Upper lobe of right lung (tissue), 1 donor: ENCODE measurements at places on chromosomes 6 and 20. TPM values are rescaled to one million over a fixed set of nuclear protein-coding genes. Genes with fewer than 3 reads are reported as not detected.
A peak's percentile ranks its signal among the peaks of the same experiment; 100 is the strongest.

Gene CLVS2
- not detected for total RNA-seq

GRCh38 chr20:42889517-42889916, 300.2 kb downstream of the PTPRT start:
- H3K27ac ChIP-seq = no peak overlapping the region
- no peak for DNase-seq
- H3K4me3 ChIP-seq = no peak overlapping the region

GRCh38 chr20:61848851-61849250, 216.8 kb downstream of the TAF4 start:
- no peak overlapping the region for H3K4me3 ChIP-seq
- H3K27ac ChIP-seq = no peak overlapping the region
- no peaks in the 10 kb centered on the region for H3K36me3 ChIP-seq
- peaks cover 16% of the 10 kb centered on the region for H3K27me3 ChIP-seq
- no peaks in the 10 kb centered on the region for H3K4me1 ChIP-seq

GRCh38 chr20:56411759-56412472, at the start of gene CASS4:
Gene CASS4, plus strand, starts transcription at chr20:56412260. Its CDS starts 199 bp downstream, at chr20:56412459.
- peaks cover 30% of the 10 kb centered on the region for H3K4me1 ChIP-seq
- peak within 1 kb of the TSS; percentile 49 for H3K4me3 ChIP-seq
- no peaks in the 10 kb centered on the region for H3K27me3 ChIP-seq
- H3K27ac ChIP-seq = peak within 1 kb of the TSS; percentile 87
- peaks cover 9% of the 10 kb centered on the region for H3K36me3 ChIP-seq

GRCh38 chr6:167139761-167140160, 16.9 kb downstream of the CCR6 start:
- peaks cover 34% of the 10 kb centered on the region for H3K27me3 ChIP-seq
- H3K36me3 ChIP-seq = no peaks in the 10 kb centered on the region
- H3K4me1 ChIP-seq = peaks cover 4% of the 10 kb centered on the region
- no peak overlapping the region for H3K4me3 ChIP-seq
- no peak overlapping the region for H3K27ac ChIP-seq
- DNase-seq = no peak

GRCh38 chr6:87945966-87946365, 101.7 kb upstream of the SPACA1 start:
- no peak overlapping the region for H3K27ac ChIP-seq
- peaks cover 5% of the 10 kb centered on the region for H3K27me3 ChIP-seq
- H3K36me3 ChIP-seq = no peaks in the 10 kb centered on the region
- DNase-seq = no peak

Gene XKR7
- 0.09 TPM for total RNA-seq

Gene RIMS4
- total RNA-seq = 3.2 TPM

Gene CLDN20
- not detected for total RNA-seq

Gene C6orf15
- not detected for total RNA-seq

Gene TNFRSF21
- 28.9 TPM for total RNA-seq

DNA sequence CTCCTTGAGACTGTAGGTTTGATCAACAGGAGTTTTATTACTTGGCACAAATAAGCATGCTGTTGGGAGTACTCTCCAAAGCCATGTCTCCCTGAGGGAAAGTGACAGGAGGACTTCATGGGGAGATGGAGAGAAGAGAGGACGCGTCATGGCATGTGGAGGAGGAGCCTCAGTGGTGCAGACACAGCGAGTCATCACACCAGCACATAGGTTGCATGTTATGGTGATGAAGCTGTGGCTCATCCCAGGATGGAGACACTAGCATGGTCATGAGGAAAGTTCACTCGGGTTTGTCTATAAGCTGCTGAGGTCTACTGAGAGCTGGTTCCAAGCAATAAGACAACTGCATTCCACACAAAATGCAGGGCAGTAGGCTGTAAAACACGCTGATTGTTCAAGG, 13.2 kb upstream of the SSTR4 start:
- no peak for DNase-seq
- H3K4me1 ChIP-seq = no peaks in the 10 kb centered on the region
- H3K4me3 ChIP-seq = no peak overlapping the region
- no peaks in the 10 kb centered on the region for H3K27me3 ChIP-seq
- H3K36me3 ChIP-seq = no peaks in the 10 kb centered on the region
- no peak overlapping the region for H3K27ac ChIP-seq

DNA sequence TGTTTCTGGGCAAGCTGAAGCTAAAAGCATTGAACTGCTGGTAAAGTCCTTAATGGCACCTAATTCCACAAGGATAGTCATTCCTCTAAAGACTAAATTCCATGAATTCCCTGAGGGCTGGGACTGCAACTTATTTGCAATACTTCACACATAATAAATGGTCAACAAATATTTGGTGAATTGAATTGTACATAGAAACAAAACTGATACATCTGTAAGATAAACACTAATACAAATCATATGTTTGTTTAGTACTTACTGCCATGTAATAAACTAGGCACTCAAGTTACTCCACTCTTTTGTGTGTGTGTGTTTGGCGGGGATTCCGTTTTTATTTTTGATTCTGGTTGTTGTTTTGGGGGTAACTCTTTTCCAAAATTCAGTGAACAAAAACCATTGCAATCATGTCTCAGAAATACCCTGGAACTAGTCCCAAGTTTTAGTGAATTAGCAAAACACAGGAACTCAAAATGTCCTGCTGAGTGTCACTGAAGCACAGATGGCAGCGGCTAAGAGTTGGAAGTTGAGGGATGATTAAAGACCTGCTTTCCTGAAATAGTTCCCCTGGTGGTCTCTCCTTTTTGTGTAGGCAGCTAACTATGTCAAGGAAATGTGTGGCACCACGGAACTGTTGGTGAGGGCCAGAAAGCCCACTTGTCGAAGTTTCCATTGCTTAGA, 74.8 kb upstream of the SNRPB2 start:
- no peak for DNase-seq
- H3K27ac ChIP-seq = no peak overlapping the region
- no peaks in the 10 kb centered on the region for H3K36me3 ChIP-seq
- H3K27me3 ChIP-seq = no peaks in the 10 kb centered on the region

Gene OR2H2
- total RNA-seq = not detected

- H3K4me3 ChIP-seq = no peak overlapping the region
- H3K27ac ChIP-seq = no peak overlapping the region
- H3K4me1 ChIP-seq = no peaks in the 10 kb centered on the region
- DNase-seq = no peak
- H3K36me3 ChIP-seq = no peaks in the 10 kb centered on the region
These were observed 1358.6 kb upstream of the GJE1 start for GRCh38 chr6:140774080-140774505.

Gene TRAPPC3L
- total RNA-seq = 0.64 TPM

GRCh38 chr6:7673063-7673536, 52.8 kb upstream of the BMP6 start:
- peak overlapping the region; percentile 19 for H3K4me3 ChIP-seq
- DNase-seq = peak; percentile 68
- no peaks in the 10 kb centered on the region for H3K36me3 ChIP-seq

DNA sequence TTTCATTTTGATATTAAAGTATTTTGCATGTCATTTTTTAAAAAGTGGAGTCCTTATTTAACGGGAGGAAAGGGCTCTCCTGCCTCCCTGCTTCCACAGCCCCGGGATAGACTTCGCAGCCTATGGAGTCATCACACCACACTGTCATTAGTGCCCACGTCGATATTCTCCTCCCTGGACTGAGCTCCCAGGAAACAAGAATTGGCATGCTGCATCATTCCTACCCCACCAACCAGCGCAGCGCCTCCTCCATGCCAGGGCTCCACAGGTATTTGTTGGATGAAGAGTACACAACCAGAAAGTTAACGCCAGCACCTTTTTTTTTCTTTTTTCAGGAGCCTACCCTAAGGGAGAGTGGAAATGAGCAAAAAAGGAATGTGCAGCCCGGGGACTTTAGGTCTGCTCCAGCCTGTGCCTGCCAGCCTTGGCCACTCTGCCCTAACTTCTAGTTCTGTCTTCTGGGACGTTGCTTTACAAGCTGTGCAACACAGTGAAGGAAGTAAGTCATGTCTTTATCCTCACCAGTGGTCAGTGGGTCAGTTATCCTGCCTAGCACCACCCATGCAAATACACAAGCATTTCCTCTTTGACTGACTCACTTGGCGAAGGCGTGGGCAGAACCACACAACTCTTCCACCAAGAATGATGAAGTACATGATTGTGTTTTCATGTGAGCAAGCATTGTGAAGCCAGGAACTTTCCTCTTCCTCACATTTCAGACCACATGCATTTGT, 180.7 kb upstream of the UST start:
- H3K27ac ChIP-seq = no peak overlapping the region
- H3K36me3 ChIP-seq = no peaks in the 10 kb centered on the region
- H3K27me3 ChIP-seq = no peaks in the 10 kb centered on the region
- peaks cover 4% of the 10 kb centered on the region for H3K4me1 ChIP-seq
- H3K4me3 ChIP-seq = no peak overlapping the region
- peak; percentile 73 for DNase-seq

Gene THBD
- total RNA-seq = 104 TPM

Gene FOXF2
- 15.7 TPM for total RNA-seq

- DNase-seq = no peak
- no peaks in the 10 kb centered on the region for H3K4me1 ChIP-seq
- no peak overlapping the region for H3K27ac ChIP-seq
- H3K36me3 ChIP-seq = no peaks in the 10 kb centered on the region
- no peaks in the 10 kb centered on the region for H3K27me3 ChIP-seq
- no peak overlapping the region for H3K4me3 ChIP-seq
These were observed 262.8 kb upstream of the MAN1A1 start for GRCh38 chr6:119612176-119612891.

DNA sequence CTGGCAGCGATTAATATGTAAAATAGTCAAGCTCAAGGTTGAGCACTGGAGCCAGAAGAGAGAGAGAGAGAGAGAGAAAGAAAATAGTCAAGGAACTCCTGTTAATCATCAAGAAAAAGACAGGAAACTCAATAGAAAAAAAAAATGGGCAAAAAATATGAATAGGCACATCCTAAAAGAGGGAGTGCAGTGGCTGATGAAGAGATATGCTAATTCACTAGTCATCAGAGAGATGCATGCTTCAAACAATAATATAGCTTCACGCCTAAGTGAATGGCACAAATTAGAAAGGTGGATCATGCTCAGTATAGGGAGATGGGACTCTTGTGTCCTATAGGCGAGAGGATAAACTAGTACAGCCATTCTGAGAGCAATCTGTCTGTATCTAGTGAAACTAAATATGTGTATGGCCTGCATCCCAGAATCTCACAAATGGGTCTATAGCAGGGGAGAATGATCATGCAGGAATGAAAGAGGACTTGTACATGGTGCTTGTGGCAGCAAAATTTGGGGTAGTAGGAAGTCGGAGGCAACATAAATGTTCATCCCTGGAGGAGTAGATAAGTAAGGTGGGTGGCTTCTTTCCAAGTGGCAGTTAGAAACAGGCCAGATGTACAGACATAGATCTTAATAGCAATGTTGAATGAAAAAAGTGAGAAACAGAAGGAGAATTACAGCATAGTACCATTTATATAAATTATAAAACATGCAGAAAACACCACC, 176.8 kb downstream of the VEGFA start:
- H3K36me3 ChIP-seq = no peaks in the 10 kb centered on the region
- H3K4me3 ChIP-seq = no peak overlapping the region
- no peaks in the 10 kb centered on the region for H3K27me3 ChIP-seq
- no peak overlapping the region for H3K27ac ChIP-seq
